Fibroblast of skin of right biceps (primary cell): ENCODE measurements at places on chromosomes 13 and 19.
A peak's percentile ranks its signal among the peaks of the same experiment; 100 is the strongest.

GRCh38 chr13:106700439-106700838 lies 132.5 kb upstream of the ARGLU1 start:
- DNase-seq = peak; percentile 48

DNA sequence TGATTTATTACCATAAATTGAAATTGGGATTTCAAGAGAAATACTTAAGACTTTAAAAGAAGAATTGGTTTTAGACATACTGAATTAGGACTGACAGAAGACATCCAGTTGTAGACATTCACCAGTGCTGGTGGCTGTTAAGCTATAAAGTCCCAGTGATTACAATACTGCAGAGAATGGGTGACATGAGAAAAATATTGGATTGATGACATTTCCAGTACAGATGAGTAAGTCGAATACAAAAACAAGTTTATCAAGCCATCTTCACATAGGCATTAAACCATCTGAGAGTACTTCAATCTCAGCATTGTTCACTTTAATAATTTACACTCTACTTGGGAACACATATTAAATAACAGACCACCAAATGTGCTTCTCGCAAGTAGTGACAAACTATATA lies 66.8 kb downstream of the TBC1D4 start:
- DNase-seq = no peak

- no peak for DNase-seq
These were observed 501.0 kb downstream of the FOXO1 start for GRCh38 chr13:40165316-40165932.

GRCh38 chr19:52963247-52963618 lies 552 bp upstream of the ZNF816 start:
- DNase-seq = no peak

DNA sequence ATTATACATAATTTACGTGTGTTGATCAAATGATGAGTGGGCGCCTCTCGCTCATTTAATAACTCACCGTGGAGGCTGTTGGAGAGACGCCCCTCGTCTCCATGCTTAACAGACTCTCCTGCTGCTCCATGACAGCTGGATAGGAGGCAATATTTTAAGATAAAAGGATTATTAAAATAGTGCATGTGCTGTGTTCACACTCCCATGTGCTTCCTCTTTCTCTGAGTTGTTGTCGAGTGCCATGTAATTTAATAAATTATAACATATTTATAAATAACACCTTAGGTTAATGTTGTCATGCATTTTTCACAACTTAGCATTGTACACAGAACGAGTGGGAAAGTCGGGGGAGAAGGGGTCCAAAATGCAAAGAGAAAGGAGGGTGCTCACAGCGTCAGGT lies 161.4 kb upstream of the TSHZ3 start:
- no peak for DNase-seq

DNA sequence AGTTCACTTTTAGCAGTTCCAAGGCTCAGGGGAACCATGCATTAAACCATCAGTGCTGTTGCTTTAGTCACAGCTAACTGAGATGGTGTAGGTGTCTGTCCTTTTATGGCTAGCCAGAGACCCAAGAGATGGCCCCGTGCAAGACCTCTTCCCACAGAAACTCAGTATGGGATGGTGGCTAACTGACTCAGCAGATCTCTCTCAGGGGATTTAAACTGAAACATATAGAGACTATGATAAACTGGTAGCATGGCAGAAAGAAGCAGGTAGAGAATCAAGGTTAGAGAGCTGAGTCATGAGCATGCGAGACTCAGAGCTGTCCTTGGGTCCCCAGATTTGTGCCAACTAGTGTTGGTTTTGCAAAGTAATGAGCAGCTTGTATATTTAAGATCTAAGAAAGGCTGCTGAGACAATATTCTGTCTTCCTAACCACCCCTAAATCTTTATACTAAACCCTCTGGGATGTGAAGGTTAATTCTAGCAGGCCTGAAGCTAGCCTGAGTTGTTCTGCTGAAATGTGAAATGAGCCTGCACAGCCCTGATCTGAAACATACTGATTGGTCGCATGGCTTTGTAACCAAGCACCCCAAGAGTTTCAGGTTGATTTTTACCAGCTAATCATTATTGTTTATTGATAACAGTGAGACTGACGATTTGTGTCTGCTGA lies 6.5 kb upstream of the SCEL start:
- DNase-seq = no peak
